HS-27A (cell line): ENCODE measurements at places on chromosomes 3 and 15.

DNA sequence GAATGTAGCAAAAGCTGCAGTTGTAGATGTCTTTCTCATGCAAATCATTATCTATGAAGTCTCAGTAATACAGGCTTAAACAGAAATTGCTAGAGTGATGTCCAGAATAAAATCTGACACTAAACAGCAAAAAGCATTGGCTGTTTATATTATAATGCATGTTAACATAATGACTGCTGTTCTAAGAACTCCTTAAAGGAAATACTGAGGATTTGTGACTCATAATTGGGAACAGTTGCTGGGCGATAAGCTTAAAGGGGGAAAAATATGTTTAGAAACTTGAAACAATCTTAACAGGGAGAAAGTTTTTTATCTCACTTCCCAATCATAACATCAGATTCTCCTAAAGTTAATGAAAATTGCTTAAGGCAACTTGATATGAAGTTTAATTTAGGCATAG is 17.5 kb downstream of the TIPARP start:
- no peak for DNase-seq

- no peak for DNase-seq
These were observed 506 bp downstream of the RAD51 start for GRCh38 chr15:40695469-40695890.

- DNase-seq, result no peak
These were observed 657.2 kb downstream of the FHIT start for GRCh38 chr3:60594025-60594424.

DNA sequence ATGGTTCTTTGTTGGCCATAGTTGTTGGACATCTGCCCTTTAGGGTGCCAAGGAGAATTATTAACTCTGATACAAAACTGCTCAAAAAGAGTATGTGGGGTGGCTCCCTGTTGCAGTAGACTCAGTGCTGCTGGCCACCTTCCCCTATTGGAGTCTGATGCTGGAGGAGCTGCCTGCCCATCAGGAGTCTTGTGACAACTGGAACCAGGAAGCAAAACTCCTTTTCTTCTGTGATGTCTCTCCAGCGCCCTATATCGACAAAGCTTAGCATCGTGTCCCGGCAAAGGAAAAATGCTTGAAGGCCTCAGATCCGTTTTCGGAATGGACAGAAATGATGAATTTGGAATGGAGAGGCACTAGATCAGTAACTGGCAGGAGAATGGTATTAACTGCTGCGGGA is 23.5 kb downstream of the PAK2 start:
- no peak for DNase-seq

DNA sequence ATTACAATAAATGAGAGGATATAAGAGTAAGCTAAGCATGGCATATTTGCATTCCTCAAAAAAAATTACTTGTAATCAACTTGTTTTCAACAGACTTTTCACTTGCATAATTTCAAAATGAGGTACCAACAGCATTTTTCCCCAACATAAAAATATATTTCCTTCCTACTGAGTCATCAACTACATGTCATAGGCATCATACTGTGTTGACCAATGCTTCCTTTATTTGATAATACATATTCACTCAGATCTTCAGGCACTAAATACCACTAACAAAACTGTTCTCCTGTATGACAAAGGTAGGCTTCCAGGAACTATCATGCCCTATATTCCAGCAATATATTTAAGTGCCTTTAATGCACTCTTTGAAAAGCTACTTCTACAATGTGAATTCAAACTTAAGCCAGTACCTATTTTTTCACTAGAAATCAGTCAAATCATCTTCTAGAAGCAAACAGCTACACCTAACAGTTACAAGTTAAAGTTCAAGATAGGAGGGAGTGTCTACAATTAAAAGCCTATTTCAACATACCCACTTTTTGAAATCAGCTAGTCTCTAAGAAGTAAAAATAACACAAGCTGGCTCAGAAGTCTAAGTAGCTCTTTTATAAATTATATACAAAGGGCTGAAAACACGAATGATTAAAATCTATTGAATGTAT is 11.3 kb downstream of the ADAM10 start:
- no peak for DNase-seq

- DNase-seq, result no peak
These were observed 34.2 kb downstream of the ATP2B2 start for GRCh38 chr3:10471054-10471688.

- DNase-seq, result no peak
These were observed 142.8 kb downstream of the GOLIM4 start for GRCh38 chr3:167952969-167953368.

DNA sequence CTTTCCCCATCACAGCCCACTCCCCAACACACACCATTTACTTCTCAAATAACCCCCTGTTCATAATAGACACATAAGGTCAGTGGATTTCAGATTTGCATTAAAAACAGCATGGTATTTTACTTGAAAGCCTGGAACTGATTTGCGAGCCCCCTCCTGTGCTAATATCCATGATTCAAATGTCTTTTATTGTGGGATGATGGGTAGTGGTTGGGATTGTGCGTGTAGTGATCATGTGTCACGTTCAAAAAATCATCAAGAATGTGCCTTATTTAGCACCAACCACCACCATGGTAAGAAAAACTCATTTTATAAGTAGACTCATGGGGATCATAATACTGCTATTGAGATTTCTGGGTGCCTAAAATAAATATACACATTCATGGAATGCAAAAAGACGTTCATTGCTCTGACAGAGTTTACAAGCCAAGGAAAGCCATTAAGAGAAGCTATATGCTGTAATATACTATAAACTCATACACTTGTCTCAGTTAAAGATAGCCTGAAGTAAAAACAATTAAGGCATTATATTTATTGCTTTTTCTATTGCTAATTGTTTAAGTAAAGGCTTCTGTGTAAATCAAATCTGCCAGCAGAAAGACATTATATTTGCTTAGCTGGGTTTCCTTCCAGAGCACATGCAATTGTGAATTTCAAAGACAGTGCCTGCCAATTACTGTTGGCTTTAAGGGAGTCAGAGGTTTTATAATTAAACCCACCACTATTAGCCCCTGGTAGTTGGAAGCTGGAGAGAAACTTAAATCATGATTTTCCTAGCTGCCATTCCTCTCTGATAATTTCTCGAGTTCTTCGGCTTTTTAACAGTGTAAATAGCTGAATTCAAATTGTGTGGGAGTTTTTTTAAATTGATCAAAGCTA is 4.0 kb downstream of the TRAT1 start:
- DNase-seq, result no peak

DNA sequence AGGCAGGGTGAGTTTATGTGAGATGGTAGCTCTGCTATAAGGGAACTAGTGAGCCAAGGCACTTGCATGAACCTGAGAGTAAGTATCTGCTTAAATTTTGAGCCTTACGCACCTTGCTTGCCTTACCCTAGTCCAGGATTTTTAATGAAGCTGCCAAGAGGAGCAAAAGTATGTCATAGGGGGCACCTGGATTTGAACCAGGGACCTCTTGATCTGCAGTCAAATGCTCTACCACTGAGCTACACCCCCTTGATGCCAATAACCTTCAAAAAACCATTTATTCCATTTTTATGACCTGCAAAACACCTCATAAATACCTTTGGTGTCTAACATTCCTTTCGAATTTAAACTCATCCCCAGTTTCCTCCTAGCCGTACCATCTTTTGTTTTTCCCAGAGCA is 88.3 kb upstream of the ACP3 start:
- DNase-seq, result no peak

- DNase-seq, result no peak
These were observed 32.8 kb upstream of the LEKR1 start for GRCh38 chr3:156793400-156793799.

- no peak for DNase-seq
These were observed 2.8 kb upstream of the CPNE4 start for GRCh38 chr3:132037581-132037980.

- no peak for DNase-seq
These were observed 71.1 kb upstream of the PDZRN3 start for GRCh38 chr3:73695841-73696240.

- no peak for DNase-seq
These were observed 369.0 kb upstream of the CFAP20DC start for GRCh38 chr3:59418836-59419235.

DNA sequence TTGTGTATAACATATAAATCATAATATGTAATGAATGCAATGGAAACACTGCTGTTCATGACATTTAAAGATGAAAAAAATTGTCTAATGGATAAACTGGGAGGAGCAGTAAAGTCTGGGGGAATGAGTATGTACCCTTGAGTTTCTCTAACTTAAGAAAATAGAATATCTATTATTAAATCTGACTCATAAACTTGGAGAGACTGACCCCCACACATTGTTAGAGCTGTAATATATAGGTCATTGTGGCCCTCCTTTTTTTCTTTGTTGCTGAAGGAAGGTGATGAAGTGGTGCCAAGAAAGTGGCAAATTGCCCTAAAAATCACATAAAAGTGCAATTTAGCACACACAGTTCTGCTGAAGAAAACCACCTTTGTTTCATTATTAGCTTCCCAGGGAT is 389.8 kb upstream of the RARB start:
- DNase-seq, result no peak

GRCh38 chr3:128878556-128879124 is 780 bp upstream of the ACAD9 start:
- DNase-seq, result peak; percentile 31

DNA sequence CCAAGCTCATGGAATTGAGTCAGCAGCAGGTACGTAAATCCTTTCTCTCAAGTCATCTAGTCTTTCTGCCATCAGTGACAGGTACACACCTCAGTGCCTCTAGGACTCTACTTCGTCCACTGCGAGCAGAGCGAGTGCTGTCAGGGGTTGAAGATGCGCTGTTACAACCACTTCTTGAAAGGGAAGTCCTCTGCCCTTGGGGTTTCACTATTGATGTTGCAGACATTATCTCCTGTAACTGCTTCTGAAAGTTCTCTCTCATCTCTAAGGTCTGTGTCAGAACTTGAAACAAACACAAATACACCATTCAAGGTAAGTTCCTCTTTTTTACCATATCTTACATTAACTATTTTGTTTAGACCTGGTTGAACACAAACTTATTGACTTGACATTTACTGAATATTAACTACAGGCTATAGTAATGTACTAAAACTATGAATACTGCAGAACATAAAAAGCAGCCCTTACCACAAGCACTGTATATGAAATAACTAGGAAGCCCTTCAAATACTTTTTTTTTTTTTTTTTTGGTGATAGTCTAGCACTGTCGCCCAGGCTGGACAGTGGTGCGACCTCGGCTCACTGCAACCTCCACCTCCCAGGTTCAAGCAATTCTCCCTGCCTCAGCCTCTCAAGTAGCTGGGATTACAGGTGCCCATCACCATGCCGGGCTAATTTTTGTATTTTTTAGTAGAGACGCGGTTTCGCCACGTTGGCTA is 41.5 kb downstream of the TOPBP1 start:
- no peak for DNase-seq

DNA sequence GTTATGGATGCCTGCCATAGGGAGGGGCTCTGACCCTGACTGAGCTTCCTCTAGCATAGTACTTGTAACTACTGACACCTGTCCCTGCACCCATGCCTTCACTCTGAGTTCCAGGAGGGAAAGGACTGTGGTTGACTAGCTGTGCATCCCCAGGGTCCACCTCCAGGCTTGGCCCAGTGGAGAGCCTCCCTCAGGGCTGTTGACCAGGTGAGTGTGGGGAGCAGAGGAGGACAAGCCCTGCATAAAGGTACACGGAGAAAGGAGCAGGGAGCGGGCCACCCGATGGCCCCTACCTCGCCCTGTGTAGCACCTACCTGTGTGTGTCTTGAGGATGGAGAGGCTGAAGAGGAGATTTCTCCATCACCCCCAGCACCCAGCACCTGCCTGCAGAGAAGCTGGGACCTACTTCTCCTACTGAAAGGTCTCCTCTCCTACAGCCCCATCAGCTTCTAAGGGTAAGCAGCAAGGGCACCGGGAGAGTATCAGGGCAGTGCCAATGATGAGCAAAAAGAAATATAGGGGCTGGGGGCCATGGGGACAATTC is 6.7 kb upstream of the LTF start:
- no peak for DNase-seq

DNA sequence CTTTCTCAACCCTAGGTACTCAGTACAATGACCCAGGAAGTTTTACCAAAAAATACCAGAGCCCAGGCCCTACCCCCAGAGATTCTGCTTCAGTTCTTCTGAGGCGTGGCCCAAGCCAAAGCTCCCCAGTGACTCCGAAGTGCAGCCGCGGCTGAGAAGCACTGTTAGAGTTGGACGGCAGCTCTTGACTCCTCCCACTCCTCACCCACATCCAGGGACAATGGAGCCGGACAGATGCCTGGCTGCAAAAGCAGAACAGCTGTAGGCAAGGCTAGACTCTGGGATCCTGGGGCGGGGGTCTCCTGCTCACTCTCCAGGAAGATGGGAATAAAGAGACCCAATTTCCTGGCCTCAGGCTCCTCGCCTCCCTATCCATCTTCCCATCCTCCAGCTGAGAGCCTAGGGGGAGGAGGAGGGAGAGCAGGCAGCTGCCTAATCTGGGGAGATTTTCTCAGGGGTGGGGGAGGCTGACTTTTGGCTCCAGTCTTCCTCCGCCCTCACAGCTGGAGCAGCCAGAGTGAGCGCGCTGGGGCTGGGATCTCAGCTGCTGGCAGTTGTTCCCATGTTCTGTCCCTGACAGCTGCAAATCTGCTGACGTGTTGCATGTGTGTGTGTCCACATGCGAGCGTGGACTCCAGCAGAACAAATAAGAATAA is 223.8 kb downstream of the OPA1 start:
- DNase-seq, result no peak

GRCh38 chr3:194054540-194054939 is 81.4 kb upstream of the HES1 start:
- DNase-seq, result no peak
